ENCODE measurements at places on chromosomes 3 and 15.
A peak's percentile ranks its signal among the peaks of the same experiment; 100 is the strongest.

DNA sequence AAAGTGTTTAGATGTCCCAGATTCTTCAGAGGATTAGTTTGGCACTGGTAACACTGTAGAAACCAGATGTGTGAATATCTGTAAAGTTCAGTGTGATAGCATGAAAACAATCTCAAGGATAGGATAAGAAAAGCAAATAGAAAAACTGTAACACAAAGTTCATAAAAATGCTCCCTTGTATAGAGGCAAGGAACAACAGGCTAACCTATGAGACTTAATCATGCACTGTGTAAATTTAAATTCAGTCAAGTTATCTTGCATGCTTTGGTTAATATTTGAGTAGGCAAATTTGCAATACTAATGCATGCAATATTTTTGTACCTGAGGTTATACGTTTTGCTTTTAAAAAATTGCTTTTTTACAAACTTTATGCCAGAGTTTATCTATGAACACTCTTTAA is 144.4 kb downstream of the USP13 start:
- DNase-seq: no peak

DNA sequence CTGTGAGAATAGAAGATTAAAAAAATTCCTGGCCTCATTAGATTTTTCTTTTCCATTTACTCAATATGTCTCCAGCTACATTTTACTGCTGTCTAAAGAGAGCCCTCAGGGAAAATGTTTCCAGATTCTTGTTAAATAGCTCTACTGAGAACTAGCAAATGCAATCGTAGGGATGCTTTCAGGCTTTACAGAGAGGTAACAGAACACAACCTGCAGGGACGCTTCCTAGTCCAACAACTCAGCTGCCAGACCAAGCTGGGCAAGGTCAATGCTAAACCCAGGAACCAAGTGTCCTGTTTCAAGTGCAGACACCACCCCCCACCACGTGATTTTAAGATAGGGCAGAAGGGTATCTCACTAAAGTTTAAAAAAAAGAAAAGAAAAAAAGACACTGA is 25.2 kb downstream of the ARHGEF3 start:
- no peak for DNase-seq

GRCh38 chr3:71358243-71358642 is 225.3 kb downstream of the FOXP1 start:
- no peak for DNase-seq

DNA sequence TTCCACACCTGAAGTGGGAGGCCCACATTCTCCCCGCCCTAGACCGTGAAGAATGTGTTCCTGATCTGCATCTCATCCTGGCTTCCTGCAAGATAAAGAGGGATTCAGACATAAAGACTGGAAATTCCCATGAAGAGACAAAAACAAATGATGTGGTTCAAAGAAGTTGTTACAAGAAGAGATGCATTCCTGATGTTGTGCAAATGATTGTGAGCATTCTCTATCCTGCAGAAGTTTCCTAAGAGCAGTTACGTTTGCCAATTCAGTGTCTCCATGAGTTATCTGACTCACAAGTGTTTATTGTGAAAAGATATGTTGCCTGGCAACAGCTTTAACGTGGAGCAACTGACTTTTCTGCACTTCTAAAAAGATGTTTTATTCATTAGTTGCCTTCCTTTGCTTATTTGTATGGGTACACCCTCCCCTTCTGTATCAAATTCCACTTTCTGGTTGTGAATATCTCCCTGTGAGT is 107.8 kb downstream of the ZIC4 start:
- DNase-seq: no peak

DNA sequence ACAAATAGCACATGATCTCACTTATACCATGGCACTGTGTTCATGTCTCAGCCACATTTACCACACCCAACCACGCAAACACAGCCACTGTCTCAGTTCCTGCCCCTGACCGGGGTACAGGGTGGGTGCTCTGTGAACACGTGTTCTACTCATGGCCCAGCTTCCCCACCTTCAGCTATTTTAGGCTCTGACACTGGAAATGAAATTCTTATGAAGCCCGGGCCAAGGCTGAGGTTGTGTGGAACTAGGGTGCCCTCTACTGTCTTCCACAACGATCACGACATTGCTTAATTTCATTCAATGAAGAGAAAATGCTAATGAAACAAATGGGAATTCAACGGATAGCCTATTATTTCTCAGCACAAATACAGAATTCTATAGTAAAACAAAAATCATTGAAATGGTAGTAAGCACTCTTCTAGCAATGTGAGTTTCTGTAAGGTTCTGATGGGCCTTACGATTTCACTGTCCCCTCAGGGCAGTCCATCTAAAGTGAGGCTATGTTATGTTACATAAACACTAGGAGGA is 2.1 kb upstream of the GABRA5 start:
- DNase-seq: peak; percentile 78

DNA sequence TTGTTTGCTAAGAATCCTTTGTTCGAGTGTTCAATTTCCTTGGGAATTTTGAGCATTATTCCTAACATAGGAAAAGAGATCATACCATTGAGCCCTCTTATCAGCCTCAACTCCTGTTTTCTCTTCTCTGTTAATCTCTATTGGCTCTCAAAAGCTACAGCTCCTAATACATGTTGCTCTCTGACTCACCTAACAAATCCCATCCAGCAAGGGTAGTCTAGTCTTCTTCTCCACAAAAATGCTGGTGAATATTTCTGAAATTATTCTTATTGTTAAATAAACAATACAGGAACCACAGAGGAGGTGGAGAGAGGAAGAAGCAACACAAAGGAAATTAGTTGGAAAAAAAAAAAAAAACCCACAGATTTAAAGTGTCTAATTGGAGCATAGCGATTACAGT is 325.8 kb upstream of the NAALADL2 start:
- DNase-seq: no peak

DNA sequence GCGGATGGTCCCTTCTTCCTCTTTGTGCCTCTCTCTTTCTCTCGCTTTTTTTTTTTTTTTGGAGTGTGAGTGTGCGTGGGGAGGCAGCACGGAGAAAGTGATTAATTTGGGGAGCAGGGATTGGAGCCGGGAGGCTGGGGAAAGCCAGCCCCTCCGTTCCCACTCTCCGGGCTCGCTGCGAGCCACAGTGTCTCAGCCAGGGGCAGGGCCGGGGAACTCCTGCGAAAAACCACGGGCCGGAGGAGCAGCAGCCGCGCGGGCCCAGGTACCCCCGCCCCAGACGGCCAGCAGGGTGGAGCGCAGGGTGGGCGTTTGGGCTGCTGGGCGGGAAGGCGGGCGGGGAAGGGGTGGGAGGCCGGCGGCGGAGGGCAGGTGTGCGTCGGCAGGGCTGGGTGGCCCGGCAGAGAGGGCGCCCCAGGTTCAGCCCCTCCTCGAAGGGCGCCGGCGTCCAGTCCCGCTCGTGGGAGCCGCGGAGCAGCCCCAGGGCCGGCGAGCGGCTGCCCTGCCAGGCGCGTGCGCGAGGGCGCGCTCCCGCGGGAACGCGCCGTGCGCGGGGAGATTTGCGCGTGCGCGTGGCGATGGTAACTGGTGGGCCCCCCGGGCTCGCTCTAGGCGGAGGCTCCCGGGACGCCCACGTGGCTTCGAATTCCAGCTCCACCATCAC is 1.4 kb downstream of the CHL1 start:
- DNase-seq: peak; percentile 77

DNA sequence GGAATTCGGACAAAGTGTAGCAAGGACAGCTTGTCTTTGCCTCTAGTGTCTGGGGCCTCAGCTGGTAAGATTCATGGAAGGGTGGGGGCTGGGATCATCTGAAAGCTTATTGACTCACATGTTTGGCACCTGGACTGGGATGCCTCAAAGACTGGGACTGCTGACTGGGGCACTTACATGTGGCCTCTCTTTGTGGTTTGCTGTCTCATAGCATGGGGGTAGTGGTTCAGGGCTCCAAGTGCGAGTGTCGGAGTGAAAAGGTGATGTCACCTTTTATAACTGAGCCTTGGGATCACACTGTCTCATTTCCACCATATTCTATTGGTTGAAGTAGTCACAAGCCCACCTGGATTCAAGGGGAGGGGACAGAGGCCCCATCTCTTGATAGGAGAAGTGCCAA is 6.8 kb downstream of the MFSD1 start:
- DNase-seq: no peak

- peak; percentile 88 for DNase-seq
These were observed 1.7 kb upstream of the HES1 start for GRCh38 chr3:194134231-194134756.

DNA sequence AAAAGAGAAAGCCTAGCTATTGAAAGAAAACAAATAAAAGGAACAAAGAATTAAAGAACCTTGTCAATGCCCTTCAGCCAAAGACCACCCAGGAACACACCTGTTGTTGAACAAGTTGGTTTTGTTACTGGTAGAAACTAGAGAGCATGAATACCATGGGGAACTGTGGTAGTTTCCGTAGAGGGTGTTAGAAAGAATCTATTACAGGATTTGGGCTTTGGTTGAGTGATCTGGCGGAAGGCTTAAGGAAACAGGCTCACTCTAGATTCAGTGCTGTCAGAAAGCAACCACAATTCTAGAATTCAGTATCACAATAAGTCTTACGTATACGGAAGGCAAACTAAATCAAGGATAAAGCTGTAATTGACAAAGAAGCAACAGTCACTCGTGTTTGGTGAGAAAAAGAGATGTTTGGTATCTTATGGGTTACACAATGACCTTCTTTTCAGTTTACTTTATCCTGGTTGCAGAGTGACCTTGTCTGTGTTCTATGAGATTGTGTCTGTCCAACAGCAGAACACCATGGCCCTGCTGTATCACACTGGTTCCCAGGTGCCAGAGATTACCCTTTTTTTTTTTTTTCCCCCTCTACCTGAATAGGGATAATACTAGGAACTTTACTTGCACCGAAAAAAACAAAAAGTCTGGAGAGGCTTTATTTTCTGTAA is 265.9 kb downstream of the SHQ1 start:
- DNase-seq: peak; percentile 55

GRCh38 chr3:73768524-73769308 is 144.0 kb upstream of the PDZRN3 start:
- DNase-seq: no peak
